Metanephros (tissue), 2 donors: ENCODE measurements at places on chromosomes 7 and 10. TPM values are rescaled to one million over a fixed set of nuclear protein-coding genes. Genes with fewer than 3 reads are reported as not detected.

Gene HMX2
- 0.99 TPM for total RNA-seq

Gene ZNF467
- total RNA-seq, result 20.4 TPM

Gene SFXN2
- 44.4 TPM for total RNA-seq

Gene WDR86
- total RNA-seq, result 93.8 TPM

Gene SH2D4B
- total RNA-seq, result 0.12 TPM

Gene PIP
- not detected for total RNA-seq

Gene RET
- 16.9 TPM for total RNA-seq

Gene PRTFDC1
- total RNA-seq, result 18.7 TPM

Gene VGF
- 0.23 TPM for total RNA-seq

Gene EBF3
- 12.2 TPM for total RNA-seq

Gene PSTK
- 6.9 TPM for total RNA-seq

Gene NACAD
- total RNA-seq, result 5.3 TPM

Gene MMD2
- total RNA-seq, result not detected

Gene FOXK1
- 39.4 TPM for total RNA-seq

Gene ANTXRL
- not detected for total RNA-seq

Gene ADIRF
- 46.2 TPM for total RNA-seq

Gene ZP3
- 1.5 TPM for total RNA-seq

Gene ANKRD2
- total RNA-seq, result 1.6 TPM

Gene FOXI2
- total RNA-seq, result 0.47 TPM

Gene CALHM2
- 21.1 TPM for total RNA-seq
